ENCODE measurements at places on chromosomes 11 and 22.
A peak's percentile ranks its signal among the peaks of the same experiment; 100 is the strongest.

- DNase-seq = no peak
Measured at GRCh38 chr11:133078591-133079404, 453.5 kb downstream of the OPCML start.

DNA sequence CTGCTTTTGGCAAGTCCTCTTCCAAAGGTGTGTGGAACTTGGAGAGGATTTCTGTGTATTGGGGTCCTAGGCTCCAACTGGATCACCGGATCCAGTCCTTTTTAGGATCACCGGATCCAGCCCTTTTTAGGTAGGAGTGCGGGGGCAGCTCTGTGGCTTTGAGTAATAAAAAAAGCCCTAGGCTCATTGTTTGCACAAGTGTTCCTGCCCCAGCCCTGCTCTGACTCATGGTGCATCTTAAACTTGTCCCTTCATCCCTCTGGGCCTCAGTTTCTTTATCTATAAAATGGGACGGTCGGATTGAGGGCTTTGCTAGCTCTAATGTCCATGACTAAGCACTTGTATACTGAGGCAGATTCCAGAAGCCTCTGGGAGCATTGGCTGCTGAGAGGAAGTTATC, 22.7 kb upstream of the CD44 start:
- DNase-seq = no peak

DNA sequence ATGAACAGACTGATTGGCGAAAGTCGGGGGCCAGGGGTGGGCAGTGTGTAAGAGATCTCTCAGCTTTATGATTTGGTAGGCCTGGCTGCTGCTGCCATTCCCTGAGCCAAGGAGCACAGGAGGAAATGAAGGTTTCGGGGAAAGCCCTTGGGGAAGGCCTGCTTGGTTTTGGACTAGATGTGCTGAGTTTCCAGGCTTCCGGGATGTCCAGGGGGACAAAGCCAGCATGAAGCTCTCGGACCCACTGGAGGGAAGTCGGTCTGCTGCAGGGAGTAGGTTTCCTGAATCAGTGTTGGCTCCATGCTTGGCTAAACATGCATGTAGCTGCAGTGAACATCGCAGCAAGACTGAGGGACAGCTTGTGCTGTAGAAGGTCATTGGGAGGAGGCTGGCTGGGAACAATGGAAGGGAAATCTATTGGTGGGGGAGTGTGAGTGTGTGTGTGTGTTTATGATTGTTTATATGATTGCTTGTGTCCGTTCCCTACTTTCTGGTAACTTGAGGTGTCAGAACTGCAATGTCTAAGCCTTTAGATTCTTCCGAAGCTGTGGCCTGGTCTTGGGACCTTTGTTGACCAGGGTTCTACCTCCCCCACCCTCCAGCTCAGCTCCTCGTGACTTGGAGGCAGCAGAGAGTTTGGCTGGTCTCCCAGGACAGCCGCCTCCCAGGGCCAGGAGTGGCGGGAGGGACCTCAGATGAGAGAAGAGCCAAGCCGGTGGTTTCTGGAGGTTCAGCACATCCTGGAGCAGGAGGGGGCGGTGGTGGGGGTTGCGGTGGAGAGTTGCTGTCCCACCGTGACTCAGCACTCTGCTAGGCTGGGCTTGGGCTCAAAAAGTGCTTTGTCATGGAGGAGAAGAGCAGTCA, 4.0 kb upstream of the FTH1 start:
- peak; percentile 96 for DNase-seq

DNA sequence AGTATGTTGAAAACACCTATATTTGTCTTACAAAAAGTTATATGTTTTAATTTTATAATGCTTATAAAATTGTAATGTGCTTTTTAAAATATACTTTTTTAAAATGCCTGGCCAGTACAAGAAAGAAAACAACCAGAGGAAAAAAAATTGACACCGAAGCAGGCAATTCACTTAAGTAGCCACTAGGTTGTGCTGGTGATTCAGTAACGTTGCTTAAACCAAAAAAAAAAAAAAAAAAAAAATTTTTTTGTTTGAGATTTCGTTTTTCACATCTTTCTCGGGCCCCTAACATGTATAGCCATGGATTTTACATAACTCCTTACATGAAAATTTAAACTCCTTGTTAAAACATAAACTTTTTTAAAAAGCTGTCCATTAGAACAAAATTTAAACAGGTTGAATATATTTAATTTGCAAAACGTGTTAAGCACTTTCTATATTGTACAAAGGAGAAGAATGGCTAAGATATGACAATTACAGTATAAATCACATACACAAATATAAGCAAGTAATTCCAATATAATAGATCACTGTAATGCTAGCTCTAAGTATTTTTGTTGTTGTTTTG, 9.2 kb downstream of the OR8B4 start:
- peak; percentile 20 for DNase-seq

GRCh38 chr22:36773935-36774334, 2.0 kb downstream of the IFT27 start:
- DNase-seq = no peak

DNA sequence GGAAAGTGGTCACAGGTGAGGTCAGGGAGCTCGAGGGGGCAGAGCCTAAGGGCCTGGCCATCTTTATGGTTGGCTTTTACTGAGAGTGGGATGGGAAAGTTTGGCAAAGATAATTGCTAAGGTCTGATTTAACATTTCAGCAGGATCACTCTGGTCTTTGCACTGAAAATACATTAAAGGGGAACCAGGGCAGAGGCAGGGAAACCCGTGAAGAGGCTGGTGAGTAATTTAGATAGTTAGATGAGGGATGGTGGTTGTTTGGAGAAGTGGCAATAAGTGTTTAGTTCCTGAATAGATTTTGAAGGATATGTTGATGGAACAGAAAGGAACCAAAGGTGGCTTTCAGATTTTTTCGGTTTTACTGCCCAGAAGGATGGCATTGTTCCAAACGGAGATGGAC, 50.8 kb downstream of the SCN3B start:
- DNase-seq = no peak

DNA sequence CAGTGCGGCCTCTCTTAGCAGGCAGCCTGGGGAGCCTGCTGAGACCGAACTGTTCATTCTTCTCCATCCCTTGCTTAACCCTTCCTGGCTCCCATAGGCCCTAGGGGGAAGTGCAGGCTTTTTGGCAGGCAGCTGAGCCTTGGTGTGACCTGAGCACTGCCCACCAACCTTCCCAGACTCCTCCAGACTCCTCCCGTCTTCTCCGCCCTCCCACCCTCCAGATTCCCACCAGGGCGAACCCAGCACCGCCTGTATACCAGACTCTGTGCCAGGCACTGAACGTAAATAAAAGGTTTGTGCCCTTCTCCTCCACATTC, 7.9 kb downstream of the RELT start:
- no peak for DNase-seq

- no peak for DNase-seq
Measured at GRCh38 chr11:5618807-5619206, 6.0 kb upstream of the TRIM34 start.

DNA sequence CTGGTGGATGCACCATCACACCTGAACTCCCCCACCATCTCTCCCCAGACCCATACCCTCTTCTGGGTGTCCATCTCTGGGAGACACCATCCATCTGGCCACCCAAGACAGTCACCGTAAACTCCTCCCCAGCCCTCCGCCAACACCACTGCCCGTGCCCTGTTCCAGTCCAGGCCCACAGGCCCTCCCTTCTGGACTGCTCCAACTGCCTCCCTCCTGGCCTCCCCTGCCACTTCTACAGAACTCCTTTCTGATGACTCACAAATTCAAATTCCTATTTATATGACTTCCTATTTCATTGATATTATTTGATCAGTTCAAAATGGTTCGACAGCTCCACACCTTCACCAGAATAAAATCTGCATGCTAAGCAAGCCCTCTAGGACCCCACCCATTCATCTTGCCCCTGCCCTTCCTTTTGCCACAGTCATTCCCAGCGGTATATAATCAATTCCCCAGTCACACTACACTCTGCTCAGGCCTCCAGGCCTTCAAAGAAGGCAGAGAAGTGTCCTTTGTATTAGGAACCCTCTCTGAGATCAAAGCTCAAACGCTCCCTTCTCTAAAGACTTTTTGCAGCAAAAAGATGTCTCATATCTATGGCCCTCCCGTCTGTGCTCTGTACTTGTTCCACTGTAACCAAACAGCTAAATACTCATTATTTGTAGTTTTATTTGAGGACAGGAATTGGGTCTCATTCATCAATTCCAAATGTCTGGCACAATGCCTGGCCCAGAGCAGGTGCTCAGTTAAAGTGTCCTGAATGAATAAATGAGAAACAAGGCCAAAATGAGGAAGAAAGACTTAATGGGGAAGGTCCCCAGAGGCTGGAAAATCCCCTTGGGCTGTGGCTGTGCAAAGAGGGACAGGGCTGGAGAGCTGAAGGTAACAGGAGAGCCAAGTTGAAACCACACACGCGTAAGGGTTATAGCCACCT, 29.0 kb downstream of the MYH9 start:
- DNase-seq = no peak

GRCh38 chr11:84965484-84965883, 661.7 kb downstream of the DLG2 start:
- DNase-seq = no peak

DNA sequence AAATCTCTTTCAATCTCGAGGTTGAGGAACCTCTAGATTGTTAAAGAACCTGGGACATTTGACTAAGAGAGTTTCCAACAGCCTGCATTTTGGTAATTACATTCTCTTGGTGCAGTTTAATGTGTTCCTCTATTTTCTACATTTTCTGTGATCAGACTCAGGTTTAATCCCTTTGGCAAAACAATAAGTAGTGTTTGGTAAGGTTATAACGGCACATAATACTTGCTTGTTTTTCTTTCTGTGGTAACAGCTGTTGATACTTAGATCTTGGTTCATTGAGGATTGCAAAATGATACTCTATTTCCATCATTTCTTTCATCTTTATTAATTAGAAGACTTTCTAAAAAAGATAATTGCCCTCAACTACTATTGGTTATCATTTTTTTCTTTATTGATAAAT, 271.3 kb downstream of the SBF2 start:
- DNase-seq = no peak

DNA sequence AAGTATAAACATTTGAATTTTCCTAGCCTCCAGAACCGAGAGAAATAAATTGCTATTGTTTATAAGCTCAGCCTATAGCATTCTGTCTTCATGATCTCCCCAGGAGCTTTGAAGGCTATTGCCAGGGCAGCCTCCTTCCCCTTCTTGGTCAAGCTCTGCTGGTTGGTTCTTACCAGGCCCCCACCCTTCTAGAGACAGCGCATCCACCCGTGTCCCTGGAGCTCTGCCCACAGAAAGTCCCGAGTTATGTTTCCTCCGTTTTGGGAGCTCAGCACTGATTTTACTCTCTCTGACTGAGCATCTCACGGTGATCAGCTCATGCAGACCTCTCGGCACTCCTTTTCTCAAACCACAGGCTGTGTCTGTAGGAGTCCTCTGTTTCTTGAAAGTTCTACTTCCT, 123.8 kb upstream of the SORL1-AS1 start:
- no peak for DNase-seq

DNA sequence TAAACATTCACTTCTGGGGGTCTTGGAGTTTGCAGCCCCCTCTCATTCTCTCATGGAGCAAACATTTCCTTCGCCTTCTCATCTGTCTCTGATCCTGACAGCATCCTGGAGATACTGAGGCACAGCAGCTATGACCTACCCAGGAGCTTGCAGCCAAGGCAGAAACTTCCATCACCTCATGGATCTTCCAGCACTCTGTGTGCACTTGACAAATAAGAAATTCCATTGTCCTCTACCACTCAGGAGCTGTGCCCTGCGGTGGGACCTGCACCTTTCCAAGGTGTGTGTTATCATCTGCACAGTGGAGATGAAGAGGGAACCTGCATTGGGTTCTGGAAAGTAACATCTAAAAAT, 49.1 kb downstream of the GGTLC2 start:
- DNase-seq = no peak

- DNase-seq = no peak
Measured at GRCh38 chr11:70192666-70193410, 10.3 kb upstream of the FADD start.

GRCh38 chr11:72710278-72710677, 36.1 kb upstream of the PDE2A start:
- no peak for DNase-seq

DNA sequence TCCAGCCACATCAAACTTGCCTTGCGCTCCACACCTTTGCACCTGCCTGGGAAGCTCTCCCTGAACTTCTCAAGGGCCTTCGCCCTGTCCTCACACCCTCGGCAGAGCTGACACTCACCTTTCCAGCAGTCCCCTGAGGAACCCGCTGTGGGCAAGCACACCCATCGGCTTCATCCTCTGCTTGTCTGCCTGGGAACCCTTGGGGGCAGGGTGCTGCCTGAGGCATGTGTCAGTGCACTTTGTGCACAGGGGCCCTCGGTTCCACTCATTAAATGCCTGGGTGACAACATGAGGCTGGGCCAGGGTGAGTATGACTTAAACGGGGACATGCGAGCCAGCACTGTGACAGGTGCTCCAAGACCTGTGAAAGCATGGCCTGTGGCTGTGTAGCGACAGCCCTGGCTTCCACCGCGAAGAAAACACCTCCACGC, 2.6 kb upstream of the LRFN4 start:
- no peak for DNase-seq

DNA sequence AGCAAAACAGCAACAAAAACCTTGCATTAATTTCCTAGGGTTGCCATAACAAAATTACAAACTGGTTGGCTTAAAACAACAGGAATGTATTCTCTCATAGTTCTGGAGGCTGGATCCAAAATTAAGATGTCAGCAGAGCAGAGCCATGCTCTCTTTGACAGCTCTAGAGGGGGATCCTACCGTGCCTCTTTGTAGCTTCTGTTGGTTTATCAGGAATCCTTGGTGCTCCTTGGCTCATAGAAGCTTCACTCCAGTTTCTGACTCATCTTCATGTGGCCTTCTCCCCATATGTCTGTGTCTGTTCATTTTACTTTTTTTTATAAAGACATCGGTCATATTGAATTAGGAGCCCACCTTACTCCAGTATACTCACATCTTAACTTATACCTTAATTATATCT, 90.5 kb upstream of the POU2AF2 start:
- no peak for DNase-seq

DNA sequence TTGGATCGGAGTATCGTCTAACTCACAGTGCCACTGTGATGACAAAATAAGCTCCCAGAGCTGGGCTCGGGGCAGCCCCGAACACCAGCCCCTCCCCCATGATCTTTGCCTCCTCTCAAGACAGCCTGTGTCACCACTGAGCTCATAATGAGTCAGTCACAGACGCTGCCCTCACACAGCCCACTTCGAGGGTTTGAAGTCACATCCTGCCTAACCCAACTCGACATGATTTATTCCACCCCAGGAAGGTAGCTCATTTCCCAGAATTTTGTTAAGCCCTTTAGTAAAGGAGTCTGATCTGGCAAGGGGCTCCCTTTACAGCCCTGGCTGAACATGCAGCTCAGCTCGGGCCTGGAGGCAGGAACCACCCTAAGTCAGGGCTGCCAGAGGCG, 22.8 kb downstream of the MYH9 start:
- DNase-seq = no peak

DNA sequence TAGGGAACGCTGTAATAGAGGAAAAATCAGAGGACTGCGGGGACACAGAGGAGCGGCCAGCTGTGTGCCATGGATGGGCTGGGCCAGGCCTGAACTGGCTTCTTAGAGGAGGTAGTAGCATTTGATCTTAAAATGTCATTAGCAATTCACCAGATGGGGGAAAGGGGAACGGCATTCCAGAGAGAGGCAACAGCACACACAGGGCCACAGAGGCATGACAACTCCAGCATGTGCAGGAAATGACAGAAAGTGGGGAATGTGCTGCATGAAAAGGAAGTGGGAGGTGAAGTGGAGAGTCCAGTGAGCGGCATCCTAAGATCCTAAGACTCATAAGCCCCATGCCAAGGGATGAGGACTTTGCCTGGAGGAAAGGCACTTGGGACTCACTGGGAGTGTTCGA, 69.0 kb downstream of the UBASH3B start:
- DNase-seq = no peak

Data from smooth muscle cell of the brain vasculature (primary cell).